HCEC 1CT (cell line): ENCODE measurements at places on chromosomes 16 and 17.
A peak's percentile ranks its signal among the peaks of the same experiment; 100 is the strongest.

DNA sequence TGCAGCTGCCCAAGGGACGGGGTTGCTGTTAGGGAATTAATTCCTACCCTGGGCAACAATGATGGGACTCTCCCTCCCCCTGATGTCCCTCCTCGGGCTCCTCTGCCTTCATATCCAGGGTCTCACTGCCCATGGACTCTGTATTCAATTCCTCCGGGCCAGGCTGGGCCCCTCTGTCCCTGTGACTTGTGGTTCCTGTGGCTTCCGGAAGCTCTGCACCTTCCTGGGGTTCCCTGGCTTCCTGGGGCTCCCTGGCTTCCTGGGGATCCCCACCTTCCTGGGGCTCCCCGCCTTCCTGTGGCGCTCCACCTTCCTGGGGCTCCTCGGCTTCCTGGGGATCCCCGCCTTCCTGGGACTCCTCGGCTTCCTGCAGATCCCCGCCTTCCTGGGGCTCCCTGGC lies 35.2 kb downstream of the SRL start:
- no peak for DNase-seq

DNA sequence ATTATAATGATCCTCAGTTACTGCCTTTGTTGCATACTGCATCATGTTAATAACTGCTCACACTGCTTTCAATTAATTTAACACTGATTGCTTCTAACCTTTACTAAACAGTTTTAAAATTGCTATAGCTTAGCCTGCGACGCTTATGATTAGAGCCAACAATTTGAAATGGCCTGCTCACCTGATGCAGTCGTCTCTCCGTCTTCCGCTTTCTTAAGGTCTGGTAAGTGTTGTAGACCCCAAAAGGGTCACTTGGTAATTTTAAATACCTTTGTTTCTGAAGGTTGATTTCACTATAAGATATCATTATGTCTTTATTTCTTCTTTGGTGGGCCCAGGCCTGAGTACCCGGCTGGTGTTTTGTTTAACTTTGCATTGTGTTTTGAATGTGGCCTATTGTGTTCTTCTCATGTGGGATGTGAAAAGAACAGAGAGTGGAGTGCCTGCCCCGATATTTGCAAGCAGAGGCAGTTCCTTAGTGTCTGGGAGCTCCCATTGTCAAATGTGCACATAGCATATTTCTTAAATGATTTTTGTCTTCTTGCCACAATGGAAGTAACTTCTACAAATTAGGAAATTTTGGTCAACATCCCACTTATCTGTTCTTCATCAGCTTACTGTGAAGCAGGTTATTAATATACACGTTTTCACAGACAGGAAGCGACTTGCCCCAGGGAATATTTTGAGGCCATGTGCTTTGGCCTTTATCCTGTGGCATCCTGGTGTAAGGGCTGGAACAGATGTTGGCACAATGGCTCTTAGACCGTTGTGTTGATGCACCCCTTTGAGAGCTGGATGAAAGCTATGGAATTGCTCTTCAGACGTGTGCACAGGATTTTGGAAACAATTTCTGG lies 2.9 kb downstream of the PHKB start:
- DNase-seq = no peak

DNA sequence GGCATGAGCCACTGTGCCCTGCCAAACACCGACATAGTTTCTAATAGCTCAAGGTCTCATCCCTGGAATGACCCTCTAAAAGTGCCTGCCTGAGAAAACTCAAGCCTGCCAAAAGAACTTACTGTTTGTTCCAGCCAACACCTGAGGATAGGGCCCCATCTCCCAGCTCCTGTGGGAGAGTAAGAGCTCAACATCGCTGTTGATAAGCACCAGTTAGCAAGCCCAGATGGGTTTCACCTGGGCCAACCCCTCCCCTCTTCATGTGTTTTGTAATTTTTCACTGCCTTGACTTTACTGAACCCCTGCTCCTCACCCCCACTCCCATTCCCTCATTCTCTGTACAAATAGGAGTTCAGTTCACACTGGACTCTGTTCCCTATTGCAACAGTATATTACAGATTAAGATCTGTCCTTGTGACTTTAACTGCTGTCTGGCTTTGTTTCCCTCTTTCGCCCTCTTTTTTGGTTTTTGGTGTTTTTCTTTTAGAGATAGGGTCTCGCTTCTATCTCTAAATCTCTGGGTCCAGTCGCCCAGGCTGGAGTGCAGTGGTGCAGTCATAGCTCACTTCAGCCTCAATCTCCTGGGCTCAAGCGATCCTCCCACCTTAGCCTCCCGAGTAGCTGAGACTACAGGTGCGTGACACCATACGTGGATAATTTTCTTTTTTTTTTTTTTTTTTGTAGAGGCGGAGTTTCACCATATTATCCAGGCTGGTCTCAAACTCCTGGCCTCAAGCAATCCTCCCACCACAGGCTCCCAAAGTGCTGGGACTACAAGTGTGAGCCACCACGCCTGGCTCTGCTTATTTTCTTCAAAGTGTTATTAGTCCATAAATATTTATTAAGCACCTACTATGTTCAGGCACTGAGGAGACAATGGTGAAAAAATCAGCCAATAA lies 12.3 kb downstream of the NUPR1 start:
- no peak for DNase-seq

DNA sequence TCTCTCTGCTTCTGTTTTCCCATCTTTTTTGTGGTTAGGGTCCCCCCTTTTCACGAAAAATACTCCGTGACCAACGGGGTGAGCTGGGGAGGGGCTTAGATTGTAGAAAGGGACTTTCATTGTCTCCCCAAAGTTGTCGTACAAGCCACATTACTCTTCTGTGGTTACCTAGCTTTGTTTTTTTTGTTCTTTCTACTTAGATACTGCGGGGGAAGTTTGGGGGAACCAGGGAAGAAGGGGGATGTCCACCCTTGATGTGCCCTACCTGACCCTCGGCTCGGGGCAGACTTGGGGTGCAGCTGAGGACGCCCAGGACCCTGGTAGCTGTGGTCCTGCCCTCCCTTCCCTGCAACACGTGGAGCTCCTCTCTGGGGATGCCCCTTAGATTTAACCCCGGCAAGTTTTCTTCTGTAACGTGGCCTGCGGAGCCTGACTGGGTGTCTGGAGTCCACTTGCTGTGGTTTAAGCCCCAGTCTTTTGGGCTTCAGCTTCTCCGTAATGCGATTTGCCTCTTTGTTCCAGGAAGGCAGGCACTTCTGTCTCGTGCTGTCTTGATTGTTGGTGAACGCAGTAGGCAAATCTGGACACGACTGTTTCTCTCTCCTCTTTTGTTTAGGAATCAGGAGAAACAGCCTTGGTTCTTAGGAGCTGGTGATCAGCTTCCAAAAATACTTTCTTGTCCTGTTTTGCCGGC lies 892 bp downstream of the ABCC1 start:
- DNase-seq = peak; percentile 53

DNA sequence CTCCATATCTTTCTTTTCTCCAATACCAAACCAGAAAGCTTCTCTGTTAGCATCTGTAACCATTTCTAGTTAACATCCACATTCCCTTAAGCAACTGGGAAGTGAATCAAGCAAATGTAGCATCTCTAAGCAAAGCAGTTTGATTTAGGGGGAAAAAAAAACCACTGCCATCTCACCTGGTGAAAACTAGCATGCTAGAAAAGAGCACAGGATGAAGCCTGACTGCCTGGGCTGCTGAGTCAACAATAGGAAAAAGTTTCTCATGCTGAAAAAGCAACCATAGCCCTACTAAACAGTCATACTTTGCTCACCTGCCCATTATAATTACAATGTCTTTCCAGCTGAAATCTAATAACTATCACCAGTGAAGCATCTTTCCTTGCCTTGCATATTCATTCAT lies 139.3 kb downstream of the ANKFN1 start:
- peak; percentile 45 for DNase-seq

GRCh38 chr16:86800894-86801293 lies 222.5 kb downstream of the FOXL1 start:
- DNase-seq = no peak

DNA sequence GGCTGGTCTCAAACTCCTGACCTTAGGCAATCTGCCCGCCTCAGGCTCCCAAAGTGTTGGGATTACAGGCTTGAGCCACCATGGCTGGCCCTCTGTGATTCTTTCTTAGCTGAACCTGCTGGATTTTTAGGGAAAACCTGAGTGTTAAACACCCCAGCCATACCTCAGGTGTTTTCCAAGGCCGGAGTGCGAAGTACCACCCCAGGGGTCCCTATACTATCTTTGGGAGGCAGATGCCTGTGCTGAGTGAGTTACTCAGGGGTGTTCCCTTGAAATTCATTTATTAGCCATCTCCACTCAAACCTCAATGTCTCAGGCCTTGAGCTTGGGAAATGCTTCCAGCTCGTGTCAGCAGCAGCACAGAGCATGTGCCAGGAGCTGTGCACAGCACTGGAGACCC lies 432.7 kb downstream of the SLC39A11 start:
- DNase-seq = no peak

- no peak for DNase-seq
Measured at GRCh38 chr16:81718637-81719036, 60.5 kb upstream of the PLCG2 start.

GRCh38 chr16:714079-714478 lies 839 bp upstream of the METRN start:
- DNase-seq = no peak

GRCh38 chr17:29589524-29590410 lies at the start of gene GIT1:
TSS of gene GIT1 (minus strand) at chr17:29589648. CDS start at chr17:29589378, 270 bp downstream.
- peak; percentile 88 for DNase-seq

- DNase-seq = no peak
Measured at GRCh38 chr16:8458481-8459046, 131.7 kb downstream of the TMEM114 start.

DNA sequence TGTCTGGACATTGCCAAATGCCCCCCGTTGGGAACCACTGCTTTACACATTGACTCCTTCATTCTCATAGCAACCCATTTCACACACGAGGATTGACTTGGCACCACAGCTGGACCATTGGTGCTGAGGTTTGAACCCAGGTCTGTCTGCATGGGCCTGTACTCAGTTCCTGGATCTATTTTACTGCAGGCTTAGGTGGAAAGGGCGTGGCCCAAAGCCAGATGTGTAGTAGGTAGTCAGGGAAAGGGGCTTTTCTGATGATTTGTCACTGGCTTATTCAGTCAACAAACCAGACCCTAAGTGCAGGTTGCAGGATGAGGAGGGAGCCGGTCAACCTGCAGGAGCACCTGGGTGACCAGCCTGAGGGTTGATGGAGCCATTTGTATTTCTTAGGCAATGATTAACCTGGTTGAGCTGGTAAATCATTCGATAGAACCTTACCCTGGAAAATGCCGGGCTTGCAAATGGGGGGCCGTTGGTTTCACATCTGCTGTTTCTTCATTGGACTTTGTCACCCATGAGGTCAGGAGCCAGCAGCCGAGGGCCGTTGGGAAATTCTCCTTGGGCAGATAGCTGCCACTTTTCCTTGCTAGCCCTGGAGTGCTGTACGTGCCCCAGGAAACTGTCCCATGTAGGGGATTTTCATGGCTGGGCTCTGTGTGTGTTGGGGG lies 104.4 kb downstream of the CMIP start:
- DNase-seq = no peak

- DNase-seq = no peak
Measured at GRCh38 chr17:48565925-48566710, 12.0 kb downstream of the HOXB4 start.

DNA sequence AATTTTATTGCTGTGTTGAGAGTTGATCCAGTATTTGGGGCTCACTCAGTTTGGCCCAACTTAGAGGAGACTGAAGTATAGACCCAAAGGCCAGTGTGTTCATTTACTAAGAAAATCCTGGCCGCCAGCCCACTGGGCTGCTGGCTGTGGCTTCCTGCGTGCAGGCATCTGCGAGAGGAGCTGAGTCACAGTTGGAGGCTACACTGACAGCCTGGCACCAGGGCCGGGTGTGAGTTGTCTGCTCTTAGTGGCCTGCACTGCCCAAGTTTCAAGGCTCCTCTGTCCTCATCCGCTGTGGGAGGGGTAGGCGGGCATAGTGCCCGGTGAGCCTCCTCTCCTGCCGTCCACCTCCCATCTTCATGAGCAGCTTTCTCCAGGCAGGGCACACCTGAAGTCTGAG lies 54.2 kb downstream of the PLD6 start:
- DNase-seq = peak; percentile 91

DNA sequence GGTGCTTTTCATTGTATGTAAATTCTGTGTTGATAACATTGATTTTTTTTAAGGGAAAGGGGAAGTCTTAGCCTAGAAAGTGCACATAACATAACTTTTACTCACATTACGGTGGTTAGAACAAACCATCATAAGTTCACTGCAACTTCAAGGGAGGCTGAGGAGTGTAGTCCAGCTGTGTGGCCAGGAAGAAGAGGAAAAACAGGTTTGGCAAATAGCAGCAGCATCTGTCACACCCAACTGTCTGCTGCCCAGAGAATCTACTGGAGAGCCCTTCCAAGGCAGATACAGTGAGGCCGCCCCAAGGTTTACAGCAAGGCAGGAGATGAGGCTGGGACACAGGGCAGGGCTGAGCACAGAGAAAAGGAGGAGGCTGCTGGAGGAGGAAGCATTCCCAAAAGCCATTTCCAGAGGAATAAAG lies 60.6 kb downstream of the AIPL1 start:
- peak; percentile 11 for DNase-seq

DNA sequence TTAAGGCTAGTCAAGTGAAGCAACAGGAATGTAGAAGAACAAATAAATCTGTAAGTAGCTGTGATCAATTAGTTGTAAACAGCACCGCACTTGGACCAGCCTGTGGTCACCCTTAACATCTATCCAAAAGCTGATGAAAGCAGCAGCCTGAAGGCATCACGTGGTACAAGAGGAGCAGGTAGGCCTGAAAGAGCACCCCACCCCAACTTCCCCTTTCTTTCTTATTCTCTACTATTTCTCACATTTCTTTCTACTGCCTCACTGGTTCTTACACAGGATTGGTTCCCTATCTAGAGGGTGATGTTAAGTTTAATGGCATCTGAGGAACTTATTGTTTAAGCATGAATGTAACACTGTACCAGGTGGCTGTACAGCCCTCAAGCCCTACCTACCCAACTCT lies 42.6 kb upstream of the CLEC18B start:
- no peak for DNase-seq

- no peak for DNase-seq
Measured at GRCh38 chr17:66386498-66387351, 84.3 kb downstream of the PRKCA start.

- no peak for DNase-seq
Measured at GRCh38 chr16:54145881-54146280, 140.7 kb downstream of the IRX3 start.

GRCh38 chr17:75897160-75898019 lies 639 bp upstream of the TRIM65 start:
- no peak for DNase-seq

GRCh38 chr17:59810894-59811153 lies 81.9 kb downstream of the TUBD1 start:
- DNase-seq = no peak

- peak; percentile 41 for DNase-seq
Measured at GRCh38 chr17:38453951-38454421, 25.7 kb downstream of the ARHGAP23 start.

DNA sequence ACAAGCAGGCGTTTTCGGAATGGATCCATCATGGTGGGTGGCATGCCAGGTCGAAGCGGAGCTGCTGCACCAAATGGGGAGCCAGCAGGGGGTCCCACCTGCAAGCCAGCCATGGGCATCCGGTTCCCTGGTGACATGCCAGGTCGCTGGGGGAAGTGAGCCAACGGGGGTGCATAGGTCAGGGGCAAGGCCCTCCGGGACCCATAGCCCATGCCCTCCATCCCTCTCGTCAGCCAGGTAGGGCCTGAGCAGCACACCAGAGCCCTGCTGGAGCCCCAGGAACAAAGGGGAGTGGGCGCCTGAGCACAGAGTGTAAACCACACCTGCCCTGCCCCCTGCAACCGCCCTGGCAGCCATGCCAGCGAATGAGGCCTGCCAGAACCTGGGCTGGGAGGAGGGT lies 5.0 kb downstream of the SMARCD2 start:
- DNase-seq = no peak
